ENCODE measurements at places on chromosomes 12 and 14.
A peak's percentile ranks its signal among the peaks of the same experiment; 100 is the strongest.

DNA sequence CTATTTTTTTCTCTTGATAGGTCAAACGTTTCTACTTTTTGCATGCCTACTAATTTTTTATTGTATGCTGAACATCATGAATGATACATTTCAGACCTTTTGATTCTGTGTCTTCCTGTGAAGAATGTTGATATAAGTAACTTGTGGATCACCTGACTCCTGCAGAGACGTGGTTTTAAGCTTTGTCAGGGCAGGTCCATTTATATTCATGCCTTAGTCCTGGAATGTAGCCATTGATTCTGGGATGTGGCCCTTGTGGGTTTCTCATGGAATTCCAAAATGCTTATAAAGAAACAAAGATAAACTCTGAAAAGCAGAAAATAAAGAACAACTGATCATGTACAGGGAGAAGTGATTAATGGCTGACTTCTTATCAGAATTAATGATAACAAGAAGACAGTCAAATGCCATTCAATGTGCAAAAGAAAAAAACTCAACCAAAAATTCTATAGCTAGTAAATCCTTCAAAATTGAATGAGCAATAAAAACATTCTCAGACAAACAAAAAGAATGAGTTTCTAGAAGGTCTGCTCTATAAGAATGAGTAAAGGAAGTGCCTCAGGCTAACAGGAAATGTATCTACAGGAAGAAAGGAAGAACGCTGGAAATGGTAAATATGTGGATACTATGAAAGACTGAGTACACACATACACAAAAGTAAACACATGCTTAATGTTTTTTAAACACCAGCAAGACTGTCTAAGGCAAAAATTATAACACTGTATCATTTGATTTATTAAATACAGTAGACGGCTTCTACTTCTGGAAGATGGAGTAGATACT, 284.8 kb upstream of the DIO3 start:
- DNase-seq, result no peak

DNA sequence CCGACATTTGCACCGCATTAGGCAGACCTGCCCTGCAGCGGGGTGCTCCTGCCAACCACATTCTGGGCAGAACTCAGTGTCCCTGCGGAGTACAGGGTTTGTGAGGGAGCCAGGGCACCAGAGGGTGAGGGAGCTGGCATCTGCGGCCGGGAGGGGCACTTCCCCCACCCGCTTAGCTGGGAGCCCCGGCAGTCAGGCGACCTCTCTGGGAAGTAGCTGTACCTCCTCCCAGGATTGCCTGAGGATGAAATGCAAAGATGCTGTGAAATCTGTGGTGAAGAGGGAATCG, 58.6 kb downstream of the ANKRD9 start:
- no peak for DNase-seq

- DNase-seq, result peak; percentile 59
These were observed 2.3 kb downstream of the MEG3 start for GRCh38 chr14:100828031-100828769.

DNA sequence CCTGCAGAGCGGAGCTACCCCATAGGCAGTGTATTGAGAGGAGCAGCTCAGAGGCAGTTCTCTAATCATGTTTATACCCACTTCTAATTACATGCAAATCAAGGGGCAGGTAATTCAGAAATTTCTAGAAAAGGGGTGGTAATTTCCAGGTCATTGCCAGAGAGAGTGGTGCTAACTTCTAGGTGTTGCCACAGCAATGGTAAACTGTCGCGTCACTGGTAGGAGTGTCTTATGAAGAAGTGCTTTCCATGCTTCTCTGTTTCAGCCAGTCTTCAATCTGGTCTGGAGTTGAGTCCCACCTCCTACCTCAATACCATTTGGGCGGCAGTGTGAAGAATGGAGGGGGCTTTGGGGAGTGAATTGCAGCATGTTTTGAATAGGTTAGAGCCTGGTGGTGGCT, 8.5 kb upstream of the AMN1 start:
- DNase-seq, result no peak

DNA sequence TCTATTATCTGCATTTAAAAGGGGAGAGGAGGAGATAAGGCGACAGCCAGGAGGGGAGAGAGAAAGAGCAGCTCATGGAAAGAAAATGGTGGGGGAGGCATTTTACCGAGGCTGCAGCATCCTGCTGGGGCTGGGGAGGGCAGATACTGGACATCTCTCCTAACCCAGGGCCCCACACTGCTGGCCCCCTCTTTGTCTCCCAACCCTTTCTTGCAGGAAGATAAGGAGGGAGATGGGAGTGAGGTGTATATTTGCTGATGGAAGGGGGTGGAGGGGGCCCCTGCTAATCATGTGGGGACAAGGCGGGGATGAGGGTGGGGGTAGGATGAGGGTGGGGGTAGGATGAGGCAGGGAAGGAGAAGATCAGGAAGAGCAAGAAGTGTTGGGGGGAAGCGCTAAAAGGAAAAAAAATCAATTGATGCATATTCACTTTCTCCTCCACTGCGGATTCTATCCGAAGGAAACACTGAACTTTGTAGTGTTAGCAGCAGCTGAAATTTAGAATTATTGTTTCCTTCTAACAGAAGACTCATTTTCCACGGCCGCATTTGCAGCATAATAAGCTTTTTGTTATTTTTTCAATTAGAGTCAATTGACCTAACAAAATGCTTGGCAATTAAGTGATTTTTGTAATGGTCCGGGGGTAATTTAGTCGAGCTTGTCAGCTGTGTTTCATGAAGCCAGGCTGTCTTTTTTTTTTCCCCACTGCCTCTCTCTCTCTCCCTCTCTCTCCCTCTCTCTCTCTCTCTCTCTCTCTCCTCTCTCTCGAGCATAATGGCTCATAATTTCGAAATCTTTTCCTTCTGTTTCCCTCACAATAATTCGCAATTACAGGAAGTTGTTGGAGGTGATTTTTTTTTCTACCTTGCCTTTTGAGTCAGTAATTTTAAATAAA, 1134.6 kb downstream of the BCL11B start:
- no peak for DNase-seq

GRCh38 chr12:124515981-124516380, 51.4 kb downstream of the NCOR2 start:
- no peak for DNase-seq

DNA sequence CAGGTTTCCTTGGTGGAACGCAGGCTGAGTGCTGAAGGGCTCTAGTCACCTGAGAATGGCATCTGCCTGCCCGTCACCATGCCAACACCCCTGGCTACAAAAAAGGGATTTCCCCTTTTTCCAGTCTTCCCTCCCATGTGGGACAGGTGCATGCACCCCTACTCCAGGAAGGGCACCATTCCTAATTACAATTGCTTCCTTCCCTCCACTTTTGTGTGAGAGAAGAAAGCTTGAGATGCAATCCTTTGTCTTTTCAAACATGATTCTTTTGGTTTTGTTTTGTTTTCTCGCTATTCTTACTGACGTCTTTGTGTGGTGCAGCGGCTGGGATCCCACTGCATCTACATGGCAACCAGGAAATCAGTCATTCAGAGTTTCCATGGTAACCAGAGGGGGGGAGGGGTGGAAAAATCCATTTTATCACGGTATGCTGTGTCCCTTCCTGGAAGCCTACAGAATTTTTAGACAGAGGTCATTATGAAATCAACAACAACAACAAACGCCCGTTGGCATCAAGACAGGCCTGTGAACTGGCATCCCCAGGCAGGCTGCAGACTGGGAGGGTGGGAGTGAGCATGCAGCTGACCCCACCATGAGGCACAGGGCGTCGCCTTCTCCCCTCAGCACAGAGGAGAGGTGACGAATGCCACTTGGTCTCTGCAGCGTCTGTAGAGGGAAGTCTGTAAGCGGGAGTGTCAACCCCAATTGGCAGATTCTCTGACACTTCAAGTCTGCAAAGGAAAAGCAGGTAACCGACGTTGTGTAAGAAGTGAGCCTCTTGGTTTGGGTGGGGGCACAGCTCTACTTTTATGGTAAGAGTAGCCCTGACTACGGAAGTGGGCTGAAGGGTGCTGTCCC, 13.6 kb upstream of the GNG2 start:
- DNase-seq, result no peak

- no peak for DNase-seq
These were observed 1.1 kb downstream of the PAX9 start for GRCh38 chr14:36662543-36663403.

DNA sequence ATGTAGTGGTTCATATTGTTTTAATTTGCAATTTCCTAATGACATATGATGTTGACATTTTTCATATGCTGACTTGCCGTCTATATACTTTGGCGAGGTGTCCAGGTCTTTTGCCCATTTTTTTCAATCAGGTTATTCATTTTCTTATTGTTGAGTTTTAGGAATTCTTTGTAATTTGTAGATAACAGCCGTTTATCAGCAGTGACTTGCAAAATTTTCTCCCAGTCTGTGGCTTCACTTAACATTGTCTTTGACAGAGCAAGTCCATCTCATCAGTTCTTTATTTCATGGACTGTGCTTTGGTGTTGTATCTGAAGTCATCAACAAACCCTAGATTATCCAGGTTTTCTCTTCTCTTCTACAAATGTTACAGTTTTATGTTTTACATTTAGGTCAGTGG, 12.6 kb upstream of the KLHDC2 start:
- DNase-seq, result no peak

GRCh38 chr14:56125772-56126636, 7.8 kb downstream of the PELI2 start:
- no peak for DNase-seq

GRCh38 chr14:79661752-79662151, 549.6 kb downstream of the DIO2 start:
- no peak for DNase-seq

DNA sequence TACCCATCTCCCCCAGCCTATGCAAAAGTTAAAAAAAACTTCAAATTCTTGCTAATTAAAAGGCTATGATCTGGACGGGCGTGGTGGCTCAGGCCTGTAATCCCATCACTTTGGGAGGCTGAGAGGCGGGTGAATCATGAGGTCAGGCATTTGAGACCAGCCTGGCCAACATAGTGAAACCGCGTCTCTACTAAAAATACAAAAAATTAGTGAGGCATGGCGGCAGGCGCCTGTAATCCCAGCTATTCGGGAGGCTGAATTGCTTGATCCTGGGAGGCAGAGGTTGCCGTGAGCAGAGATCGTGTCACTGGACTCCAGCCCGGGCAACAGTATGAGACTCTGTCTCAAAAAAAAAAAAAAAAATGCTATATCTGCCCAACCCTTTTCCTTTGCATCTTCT, 925.4 kb downstream of the GALC start:
- DNase-seq, result no peak

DNA sequence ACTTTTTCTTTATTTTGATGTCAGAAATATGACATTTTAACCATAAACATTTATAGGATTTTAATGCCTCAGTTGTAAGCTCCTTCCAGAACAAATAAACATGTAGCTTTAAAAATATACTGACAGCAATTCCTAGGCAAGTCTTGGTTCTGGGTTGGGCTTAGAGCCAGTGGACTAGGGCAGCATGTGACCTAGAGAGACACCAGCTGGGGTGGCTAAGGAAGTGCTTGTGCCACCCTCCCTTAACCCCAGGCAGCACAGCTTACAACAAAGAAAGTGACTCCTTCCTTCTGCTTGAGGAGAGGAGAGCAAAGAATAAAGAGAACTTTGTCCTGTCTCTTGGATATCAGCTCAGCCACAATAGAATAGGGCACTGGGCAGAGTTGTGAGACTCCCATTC, 61.6 kb upstream of the KTN1 start:
- no peak for DNase-seq

DNA sequence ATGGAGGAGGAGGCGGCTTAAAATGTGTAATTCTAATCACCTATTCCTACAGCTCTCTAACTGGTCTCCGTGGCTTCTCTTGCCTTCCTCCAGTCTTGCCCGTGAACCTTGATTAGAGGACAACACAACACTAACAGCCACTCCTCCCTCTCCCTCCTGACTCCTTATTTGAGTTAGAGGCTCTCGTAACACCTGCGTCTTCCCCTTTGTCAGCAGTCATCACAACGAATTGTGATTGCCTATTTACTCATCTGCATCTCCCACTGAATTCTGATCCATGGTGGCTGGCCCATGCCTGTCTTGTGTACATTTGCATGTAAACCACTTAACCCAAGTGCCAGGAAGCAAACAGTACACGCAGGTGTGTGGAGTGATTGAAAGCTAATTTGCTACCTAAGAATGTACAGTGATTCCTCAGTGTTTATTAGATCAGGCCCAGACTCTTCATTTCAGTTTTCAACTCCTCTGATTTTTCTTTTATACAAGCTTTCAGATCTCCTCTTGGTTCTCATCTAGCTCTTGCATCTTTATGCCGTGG, 154.5 kb downstream of the MON2 start:
- no peak for DNase-seq

GRCh38 chr12:45975506-45975905, 14.9 kb downstream of the SCAF11 start:
- no peak for DNase-seq
